Left lobe of liver (tissue), 2 donors: ENCODE measurements at places on chromosomes 4 and X. TPM values are rescaled to one million over a fixed set of nuclear protein-coding genes. Genes with fewer than 3 reads are reported as not detected.
A peak's percentile ranks its signal among the peaks of the same experiment; 100 is the strongest.

GRCh38 chr4:125991398-125991797 lies 676.6 kb downstream of the FAT4 start:
- DNase-seq, result no peak

DNA sequence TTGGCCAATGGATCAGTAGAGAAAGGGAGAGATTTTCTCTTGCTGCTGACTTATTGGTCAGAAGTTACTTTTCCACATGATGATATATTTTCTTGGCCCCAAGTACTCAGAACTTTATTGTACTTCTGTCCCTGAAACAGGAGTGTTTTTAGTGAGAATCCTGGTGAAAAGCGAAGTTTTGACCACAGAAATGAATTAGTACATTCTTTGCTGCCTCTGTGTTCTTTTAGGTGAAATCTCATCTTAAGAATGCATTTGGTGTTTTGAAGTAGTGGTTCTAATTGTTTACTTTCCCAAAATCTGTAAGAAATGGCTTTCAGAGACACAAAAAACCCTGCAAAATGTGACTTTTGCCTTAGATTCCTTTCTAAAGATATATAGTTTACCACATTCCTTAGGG lies 240.4 kb downstream of the FRMPD4 start:
- no peak for DNase-seq

DNA sequence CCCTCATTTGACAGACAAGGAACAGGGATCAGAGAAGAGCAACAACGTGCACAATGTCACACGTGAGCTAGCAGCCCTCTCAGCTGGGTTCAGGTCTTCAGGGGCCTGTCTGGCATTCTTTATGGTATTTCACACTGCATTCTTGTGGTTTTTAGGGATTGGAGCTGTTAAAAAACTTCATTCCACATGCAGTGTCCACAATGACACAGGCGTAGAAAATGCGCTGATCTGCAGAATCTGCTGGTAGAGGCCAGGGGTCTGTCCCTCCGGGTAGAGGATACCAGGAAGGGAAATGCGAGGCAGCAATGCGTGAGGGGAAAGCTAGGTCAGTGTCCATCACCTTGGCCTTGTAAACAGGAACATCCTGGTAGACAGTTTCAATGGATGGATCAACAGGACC lies 36.6 kb downstream of the MAP7D3 start:
- no peak for DNase-seq

GRCh38 chr4:4259484-4260100 lies 11.6 kb upstream of the TMEM128 start:
- DNase-seq, result peak; percentile 89

GRCh38 chr4:51845711-51846110 lies 2.8 kb downstream of the DCUN1D4 start:
- DNase-seq, result no peak

SPANXN3 gene
- total RNA-seq, result not detected

DNA sequence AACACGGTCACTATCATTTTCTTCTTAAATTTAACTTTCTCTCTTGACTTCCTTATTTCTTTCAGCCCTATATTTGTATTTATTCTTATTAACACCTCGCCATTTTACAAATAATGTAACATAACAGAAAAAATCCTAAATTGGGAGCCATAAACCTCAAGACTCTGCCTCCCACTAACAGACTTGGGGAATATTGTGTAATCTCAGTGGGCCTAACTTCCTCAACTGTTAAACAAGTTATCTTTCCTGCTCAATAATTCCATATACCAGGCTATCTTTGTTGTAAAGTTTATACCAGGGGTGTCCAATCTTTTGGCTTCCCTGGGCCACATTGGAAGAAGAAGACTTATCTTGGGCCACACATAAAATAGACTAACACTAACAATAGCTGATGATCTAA lies 26.2 kb downstream of the PRSS12 start:
- DNase-seq, result no peak

GRCh38 chrX:74500555-74500954 lies 79.3 kb downstream of the SLC16A2 start:
- DNase-seq, result no peak
